Urothelium cell line (cell line): ENCODE measurements at places on chromosomes 4 and X.

- no peak for DNase-seq
Observed at GRCh38 chrX:72180539-72180938, 1.0 kb upstream of the PIN4 start.

DNA sequence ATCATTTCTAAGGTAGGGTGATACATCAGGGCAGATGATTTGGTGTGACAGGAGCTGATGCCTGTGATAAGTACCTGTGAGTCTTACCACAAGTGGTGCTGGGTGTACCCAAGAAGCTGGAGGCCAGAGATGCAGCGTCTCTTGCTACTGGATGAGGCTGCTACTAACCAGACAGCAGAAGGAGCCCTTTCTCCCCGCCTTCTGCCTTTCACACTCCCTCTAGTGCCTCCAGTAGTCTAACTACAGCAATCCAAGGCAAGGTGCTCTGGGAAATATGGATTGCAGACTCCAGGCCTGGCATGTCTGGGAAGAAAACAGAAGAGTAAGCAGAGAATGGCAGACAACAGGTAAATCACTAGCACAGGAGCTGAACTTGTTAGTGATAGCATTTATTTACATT lies 470.8 kb downstream of the NKX6-1 start:
- no peak for DNase-seq

- DNase-seq, result no peak
Observed at GRCh38 chr4:143036443-143036842, 148.3 kb upstream of the USP38 start.

- no peak for DNase-seq
Observed at GRCh38 chrX:108019382-108019875, 25.4 kb upstream of the VSIG1 start.

DNA sequence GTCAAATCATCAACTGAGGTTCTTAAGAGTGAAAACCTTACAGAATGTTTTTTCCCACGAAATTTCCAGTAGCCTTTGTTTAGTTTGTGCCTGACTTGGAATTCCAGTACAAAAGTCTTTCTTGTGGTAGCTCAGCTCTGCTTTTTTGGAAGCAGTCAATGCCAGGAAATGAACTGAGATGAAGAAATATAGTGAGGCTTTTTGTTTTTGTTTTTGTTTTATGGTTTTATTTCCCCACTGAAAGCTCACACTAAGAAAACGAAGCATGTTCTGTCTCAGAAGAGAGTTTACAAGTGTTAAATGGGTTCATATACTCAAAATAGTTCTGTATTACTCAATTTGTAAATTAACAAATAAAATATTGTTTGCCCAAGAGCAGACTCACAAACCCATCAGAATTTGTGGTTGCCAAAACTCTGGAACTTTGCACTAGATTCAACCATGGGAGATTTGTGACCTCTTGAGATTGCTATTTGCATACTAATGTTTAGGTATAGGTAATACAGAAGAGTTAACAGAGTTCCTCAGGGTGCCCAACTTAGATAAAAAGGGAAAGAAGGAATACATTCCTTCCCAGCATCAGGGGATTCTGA lies 1060.8 kb downstream of the FAT4 start:
- no peak for DNase-seq
